ENCODE measurements at places on chromosomes 11 and 22. TPM values are rescaled to one million over a fixed set of nuclear protein-coding genes. Genes with fewer than 3 reads are reported as not detected.

GRCh38 chr11:3154001-3154599 is 11.0 kb downstream of the OSBPL5 start:
- DNase-seq, result no peak

Gene PGA5
- polyA plus RNA-seq, result 1.3 TPM

GRCh38 chr11:93518081-93518480 is 25.1 kb downstream of the SMCO4 start:
- DNase-seq, result no peak

DNA sequence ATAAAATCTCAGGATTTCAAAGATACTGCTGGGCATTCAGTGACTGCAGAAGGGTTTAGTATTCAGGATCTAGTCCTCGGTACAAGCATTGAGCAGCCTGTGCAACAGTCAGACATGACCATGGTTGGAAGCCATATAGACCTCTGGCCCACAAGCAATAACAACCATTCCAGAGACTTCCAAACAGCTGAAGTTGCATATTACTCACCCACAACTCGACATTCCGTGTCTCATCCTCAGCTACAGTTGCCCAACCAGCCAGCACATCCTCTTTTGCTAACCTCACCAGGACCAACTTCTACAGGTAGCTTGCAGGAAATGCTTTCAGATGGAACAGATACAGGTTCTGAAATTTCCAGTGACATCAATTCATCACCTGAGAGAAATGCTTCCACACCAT is 156.8 kb downstream of the C11orf91 start:
- DNase-seq, result no peak

DNA sequence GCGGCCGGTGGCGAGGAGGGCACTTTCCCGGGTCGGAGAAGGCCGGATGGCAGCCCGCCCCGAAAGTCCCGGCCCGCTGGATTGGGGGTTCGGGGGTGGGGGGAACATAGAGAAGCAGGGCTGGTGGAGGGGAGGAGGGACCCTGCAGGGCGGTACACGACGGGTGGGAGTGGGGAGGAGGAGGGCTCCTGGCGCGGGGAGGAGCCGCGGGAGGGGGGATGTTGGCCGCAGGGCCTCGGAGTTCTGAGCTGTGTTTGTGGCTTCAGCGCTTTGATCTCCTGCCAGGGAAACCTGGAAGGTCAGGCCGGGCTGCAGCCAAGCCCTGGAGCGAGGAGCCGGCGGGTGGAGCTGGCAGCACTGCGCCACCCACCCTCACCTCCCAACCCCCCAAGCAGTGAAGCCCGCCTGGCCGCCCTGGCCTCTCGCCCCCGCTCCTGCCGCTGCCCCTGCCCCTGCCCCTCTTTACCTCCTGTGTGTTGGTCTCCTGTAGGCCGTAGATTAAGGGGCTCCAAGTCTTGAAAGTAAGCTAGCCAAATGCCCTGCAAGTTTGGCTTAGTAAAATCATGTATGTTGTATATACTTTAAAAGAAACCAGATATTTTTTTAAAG is 30.9 kb downstream of the C22orf31 start:
- peak; percentile 83 for DNase-seq

GRCh38 chr11:76807206-76807875 is 24.2 kb downstream of the TSKU start:
- DNase-seq, result peak; percentile 86

Gene LYVE1
- 0.08 TPM for polyA plus RNA-seq
